ENCODE measurements at places on chromosomes 13 and 19.

GRCh38 chr13:109700176-109700575 lies 86.2 kb downstream of the IRS2 start:
- peak; percentile 89 for DNase-seq

DNA sequence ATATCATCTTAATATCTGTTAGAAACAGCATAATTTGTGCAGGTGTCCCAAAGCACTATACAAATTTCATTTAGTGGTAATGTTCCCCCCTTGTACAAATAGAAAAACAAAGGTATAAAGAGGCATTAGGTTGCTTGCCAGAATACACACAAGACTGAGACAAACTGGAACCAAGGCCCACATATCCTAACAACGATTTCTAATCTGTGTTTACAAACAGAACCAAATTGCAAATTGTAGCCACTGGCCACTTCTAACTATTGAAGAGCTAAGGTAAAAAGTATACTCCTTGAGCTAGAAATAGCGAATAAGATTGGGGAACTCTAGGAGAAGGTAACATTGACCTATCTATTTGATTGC lies 526.1 kb downstream of the KLF12 start:
- DNase-seq, result no peak

GRCh38 chr13:71864986-71865873 lies 1.8 kb downstream of the DACH1 start:
- peak; percentile 67 for DNase-seq

DNA sequence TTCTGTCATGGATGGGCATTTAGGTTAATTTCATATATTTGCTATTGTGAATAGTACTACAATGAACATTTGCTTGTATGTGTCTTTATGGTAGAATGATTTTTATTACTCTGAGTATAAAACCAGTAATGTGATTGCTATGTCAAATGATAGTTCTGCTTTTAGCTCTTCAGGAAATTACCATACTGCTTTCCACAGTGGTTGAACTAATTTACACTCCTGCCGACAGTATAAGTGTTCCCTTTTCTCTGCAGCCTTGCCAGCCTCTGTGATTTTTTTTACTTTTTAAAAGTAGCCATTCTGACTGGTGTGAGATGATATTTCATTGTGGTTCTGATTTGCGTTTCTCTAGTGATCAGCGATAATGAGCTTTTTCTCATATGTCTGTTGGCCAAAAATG lies 6.5 kb downstream of the SIGLEC7 start:
- DNase-seq, result no peak

DNA sequence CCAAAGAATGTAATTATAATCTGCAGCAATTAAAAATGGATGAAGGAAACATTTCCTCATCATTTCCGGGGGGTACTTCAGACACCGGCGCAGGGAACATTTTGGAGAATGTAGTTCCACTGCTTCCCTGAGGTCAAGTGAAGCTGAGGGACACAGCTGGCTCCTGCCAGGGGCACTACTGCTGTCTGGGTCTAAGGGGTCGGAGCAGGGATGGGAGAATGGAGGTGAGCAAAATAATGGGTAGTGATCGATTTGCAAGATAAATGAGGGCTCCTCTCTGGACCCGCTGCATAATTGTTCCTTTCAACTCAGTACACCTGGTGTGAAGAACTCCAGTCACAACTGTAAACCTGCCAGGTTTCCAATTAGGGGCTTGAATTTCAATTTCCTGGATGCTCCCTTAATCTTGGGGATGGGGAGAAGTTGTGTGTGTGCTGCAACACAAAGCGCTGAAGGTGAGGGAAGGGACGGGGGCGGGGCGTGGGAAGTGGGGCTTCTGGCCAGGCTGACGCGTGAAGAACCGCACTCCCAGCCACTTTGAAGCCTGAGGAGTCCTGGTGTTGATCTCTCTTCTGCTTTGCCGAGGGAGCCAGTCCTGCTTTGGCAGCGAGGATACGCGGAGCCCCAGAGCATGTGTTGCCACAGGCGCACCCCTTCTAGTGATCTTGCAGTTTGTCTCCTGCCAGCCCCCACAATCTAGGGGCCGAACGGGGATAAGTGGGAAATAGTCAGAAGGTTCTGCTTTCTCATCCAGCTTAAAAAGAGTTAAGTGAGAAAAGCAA lies 57.9 kb upstream of the PCDH8 start:
- no peak for DNase-seq

DNA sequence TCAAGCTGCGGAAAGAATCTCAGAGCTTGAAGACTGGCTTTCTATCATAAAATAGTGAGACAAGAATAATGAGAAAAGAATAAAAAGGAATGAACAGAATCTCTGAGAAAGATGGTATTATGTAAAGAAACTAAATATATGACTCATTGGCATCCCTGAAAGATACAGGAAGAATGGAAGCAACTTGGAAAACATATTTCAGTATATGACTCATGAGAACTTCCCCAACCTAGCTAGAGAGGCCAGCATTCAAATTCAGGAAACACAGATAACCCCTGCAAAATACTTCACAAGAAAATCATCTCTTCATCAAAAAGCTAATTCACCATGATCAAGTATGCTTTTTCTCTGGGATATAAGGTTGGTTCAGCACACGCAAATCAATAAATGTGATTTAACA lies 2318.0 kb downstream of the PCDH9 start:
- no peak for DNase-seq

DNA sequence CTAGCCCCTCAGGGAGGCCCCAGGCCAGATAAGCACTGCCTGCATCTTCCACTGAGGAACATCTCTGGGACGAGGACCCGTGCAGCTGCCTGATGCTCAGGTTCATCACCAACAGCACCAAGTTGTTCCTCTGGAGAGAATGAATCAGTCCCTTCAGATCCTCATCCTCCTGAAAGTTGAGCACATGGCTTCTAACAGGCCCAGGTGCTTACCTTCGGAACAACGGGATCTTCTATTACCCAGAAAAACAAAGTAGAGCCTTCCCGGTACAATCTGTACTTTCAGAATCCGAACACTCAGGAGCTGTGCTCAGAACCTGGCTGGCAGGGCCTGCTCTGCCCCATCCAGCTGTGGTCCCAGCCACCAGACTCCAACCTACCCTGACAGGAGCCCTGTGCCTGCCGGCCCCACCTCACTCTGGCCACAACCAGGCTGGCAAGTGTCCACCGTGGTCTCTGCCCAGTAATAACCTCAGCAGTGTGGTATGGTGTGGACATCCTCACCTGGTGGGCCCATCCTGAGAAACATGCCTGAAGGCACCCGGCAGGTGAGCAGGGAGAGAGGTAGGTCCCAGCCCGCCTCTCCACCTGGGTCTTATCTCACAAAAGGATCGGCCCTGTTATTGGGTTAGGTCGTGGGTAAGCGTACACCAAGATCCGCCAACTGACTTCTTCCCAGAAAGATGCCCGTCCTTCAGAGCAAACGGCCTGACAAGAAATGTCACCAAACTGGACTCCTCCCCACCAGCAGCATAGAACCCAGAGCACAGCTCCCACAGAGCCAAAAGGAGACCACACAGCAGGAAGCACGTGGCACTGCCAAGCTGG lies 34.1 kb downstream of the ELL start:
- no peak for DNase-seq

DNA sequence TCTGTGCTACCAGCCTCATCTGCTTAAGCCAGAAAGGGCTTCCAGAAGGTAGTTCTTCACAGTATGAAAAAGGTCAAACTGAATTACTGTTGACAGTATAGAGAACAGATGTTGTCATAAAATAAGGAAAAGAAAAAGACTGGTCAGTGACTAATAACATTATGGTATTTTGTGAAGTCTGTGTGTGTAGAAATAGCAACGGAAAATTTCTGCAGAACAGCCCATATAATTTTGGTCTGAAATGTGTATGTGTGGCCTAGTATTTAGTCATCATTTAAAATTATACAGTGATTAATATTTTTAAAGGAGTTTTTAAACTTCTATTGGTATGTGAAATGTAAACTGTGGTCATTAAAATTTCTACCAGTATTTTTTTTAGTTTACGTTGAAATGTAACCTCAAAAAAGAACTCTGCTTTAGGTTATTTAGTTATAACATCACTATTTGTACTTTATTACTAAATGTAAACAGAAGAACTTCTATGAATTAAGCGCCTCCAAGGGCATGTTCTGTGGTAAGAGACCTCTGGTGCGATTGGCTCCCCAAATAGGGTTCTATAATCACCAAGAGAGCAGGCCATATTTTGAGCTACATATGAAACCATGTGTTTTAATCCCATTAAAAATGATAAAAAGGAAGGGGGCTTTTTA lies 3.3 kb upstream of the GPR183 start:
- no peak for DNase-seq

DNA sequence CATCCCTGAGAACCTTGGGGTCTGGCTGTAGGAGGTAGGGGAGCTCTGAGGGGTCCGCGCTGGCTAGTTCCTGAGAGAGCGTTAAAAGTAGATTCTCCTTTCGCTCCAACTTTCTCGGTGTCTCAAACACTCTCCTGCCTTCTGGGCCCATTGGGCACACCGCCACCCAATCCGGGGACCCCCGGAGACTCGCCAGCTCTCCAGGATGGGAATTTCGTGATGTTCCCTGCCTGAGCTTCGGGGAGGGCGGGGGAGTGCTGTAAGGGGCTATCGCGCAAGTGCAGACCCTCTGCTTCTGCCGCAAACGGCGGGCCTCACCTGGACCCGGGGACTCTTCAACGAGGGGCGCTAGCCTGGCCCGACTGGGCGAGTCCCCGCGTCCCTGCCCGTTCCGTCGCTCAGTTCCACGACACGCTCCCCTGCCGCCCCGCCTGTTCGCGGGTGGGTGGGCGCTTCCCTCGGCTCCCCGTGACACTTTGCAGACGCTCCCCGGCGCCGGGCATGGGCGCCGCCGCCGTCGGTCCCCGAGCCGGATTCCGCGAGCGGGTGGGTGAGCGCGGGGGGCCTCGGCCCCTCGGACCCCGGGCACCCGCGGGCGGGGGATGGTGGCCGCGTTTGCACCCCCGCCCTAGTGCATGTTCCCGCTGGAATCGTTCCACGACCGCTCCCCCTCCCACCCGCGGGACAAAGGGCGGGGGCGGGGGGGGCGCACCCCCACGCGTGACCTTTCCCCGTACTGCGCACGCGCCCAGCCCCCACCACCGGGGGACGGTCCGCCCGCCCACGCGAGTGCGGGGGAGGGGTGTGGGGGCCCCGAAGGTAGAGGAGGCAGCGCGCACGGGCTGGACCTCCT lies at the start of gene CCDC106:
TSS of gene CCDC106 (plus strand) at position 481 of the 853 bp plus-strand sequence. CDS start 835 bp downstream, outside the sequence.
- peak; percentile 92 for DNase-seq

DNA sequence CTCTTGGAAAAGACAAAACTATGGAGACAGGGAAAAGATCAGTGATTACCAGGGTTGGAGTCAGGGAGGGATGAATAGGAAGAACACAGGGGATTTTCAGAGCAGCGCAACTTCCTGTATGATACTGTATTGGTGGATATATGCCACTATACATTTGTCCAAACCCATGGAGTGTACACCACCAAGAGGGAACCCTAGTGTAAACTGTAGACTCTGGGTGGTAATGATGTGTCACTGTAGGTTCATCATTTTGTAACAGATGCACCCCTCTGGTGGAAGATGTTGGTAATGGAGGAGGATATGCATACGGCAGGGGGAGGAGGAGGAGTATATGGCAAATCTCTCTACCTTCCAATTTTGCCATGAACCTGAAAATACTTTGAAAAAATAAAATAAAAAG lies 68.1 kb downstream of the UFM1 start:
- no peak for DNase-seq

GRCh38 chr19:4896372-4896771 lies 6.3 kb downstream of the ARRDC5 start:
- DNase-seq, result no peak

- DNase-seq, result no peak
These were observed 178.4 kb downstream of the KDM4B start for GRCh38 chr19:5147074-5147977.

DNA sequence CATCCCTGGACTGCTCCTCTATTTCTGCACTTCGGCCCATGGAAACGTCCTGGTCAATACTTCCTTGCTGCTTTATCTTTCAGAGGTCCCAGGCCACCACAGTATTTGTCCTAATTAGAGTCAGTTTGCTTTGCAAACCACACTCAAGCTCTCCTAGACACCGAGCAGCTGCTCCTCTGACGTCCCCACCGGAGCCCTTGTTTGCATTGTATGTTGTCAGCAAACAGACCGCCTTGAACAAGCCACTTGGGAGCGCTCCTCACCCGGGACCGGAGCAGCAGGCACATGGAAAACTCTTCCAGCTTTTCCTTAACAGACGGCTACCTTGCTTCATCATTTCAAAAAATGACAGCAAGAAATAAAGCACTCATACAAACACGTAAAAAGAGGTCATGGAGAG lies 51.5 kb upstream of the GTF3A start:
- DNase-seq, result no peak

GRCh38 chr13:95226476-95226875 lies 74.8 kb downstream of the ABCC4 start:
- DNase-seq, result no peak

DNA sequence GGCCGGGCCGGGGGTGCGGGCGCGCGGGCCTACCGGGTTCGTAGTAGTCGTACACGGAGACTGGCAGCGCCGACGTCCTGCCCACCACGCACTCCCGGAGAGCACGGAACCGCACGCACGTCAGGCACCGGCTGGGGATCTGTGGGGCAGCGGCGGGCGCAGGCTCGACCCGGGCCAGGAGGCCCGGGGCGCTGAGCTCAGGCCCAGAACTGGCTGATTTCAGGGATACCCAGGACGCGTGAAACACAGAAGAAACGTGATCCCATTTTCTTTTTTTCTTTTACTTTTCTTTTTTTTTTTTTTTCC lies 9.0 kb downstream of the F2RL3 start:
- DNase-seq, result no peak

DNA sequence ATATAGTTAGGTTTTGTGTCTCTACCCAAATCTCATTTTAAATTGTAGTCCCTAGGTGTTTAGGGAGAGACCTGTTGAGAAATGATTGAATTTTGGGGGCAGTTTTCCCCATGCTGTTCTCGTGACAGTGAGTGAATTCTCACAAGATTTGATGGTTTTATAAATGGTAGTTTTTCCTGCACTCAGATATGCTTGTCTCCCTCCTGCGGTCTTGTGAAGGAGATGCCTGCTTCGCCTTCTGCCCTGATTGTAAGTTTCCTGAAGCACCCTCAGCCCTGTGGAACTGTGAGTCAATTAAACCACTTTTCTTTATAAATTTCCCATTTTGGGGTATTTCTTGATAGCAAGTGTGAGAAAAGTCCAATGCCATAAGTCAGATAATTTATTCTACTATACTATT lies 1977.5 kb upstream of the PCDH20 start:
- no peak for DNase-seq

DNA sequence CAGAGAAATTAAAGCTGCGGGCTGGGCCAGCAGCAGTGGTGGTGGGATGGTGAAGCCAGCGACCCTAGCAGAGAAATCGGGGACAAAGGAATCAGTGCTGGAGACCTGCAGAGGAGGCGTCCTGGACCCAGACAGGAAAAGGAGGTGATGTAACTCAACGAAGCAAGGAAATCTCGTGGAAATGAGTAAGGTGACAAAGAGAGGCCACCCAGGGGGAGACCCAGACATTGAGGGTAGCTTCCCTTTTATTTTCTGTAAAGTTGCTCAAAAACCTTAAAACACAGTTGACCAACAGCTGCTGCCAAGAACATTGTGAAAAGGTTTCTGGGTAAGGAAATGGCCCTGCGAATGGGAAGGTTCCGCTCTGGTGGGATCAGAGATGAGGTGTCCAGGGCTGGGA lies 13.3 kb upstream of the RETN start:
- no peak for DNase-seq

Measured in left forelimb (tissue), 1 donor.